Stimulated activated naive B cell treated with anti-CD40 and anti-IgM and Interleukin-4, amounts not matched to agents 10 μg/mL and 1 μg/mL and 100 μg/mL, for 72 hours (primary cell): ENCODE measurements at places on chromosomes 1 and 21.

- H3K27ac ChIP-seq, result peak overlapping the region; percentile 98
- no peaks in the 10 kb centered on the region for H3K36me3 ChIP-seq
- peak overlapping the region; percentile 95 for H3K4me3 ChIP-seq
- peaks cover 28% of the 10 kb centered on the region for H3K4me1 ChIP-seq
- peaks cover 4% of the 10 kb centered on the region for H3K27me3 ChIP-seq
Observed at GRCh38 chr21:37564341-37564923, 197.9 kb downstream of the DYRK1A start.

- no peaks in the 10 kb centered on the region for H3K27me3 ChIP-seq
- H3K4me3 ChIP-seq, result no peak overlapping the region
- H3K4me1 ChIP-seq, result no peaks in the 10 kb centered on the region
- no peaks in the 10 kb centered on the region for H3K36me3 ChIP-seq
- H3K27ac ChIP-seq, result no peak overlapping the region
Observed at GRCh38 chr1:238672262-238672661, 714.1 kb upstream of the CHRM3 start.

GRCh38 chr1:4549930-4550329 is 104.5 kb upstream of the AJAP1 start:
- H3K4me3 ChIP-seq, result no peak overlapping the region
- H3K36me3 ChIP-seq, result no peaks in the 10 kb centered on the region
- no peak for DNase-seq
- no peak overlapping the region for H3K27ac ChIP-seq
- H3K4me1 ChIP-seq, result no peaks in the 10 kb centered on the region

DNA sequence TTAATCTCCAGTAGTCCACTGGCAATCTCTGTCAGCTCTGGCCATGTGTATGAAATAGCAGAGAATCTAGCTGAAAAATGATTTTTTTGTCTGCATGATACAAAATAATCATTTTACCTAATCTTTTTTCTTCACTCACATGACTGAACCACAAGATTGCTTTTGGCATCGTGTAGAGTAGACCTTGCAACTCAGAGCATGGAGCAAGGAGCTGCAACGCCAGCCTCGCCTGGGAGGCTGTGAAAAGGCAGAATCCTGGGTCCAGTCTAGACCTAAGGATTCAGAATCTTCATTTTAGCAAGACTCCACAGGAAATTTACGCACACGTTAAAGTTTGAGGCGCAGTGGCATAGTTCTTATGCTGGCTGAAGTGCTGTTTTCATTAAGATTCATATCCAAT is 40.2 kb downstream of the TOMM20 start:
- no peak overlapping the region for H3K27ac ChIP-seq
- H3K27me3 ChIP-seq, result peaks cover 6% of the 10 kb centered on the region
- no peak for DNase-seq

DNA sequence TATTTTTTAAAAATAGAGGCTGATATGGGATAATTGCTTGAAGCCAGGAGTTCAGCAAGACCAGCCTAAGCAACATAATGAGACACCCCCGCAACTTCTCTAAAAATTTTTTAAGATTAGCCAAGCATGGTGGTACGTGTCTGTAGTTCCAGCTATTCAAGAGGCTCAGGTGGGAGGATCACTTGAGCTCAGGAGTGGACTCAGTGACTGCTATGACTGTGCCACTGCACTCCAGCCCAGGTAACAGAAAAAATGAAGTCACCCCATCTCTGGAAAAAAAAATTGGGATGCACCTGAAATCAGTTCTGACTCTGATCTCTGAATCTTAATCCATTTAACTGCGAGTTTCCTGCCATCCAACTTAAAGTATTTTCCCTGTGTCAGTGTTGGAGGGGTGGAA is 124.2 kb downstream of the MRPS6 start:
- H3K27ac ChIP-seq, result no peak overlapping the region
- peaks cover 4% of the 10 kb centered on the region for H3K27me3 ChIP-seq
- H3K4me3 ChIP-seq, result no peak overlapping the region
- peaks cover 27% of the 10 kb centered on the region for H3K36me3 ChIP-seq
- DNase-seq, result no peak

- no peaks in the 10 kb centered on the region for H3K4me1 ChIP-seq
- no peaks in the 10 kb centered on the region for H3K36me3 ChIP-seq
- H3K4me3 ChIP-seq, result no peak overlapping the region
- no peak for DNase-seq
- H3K27me3 ChIP-seq, result no peaks in the 10 kb centered on the region
- no peak overlapping the region for H3K27ac ChIP-seq
Observed at GRCh38 chr21:27257908-27258556, 291.1 kb upstream of the ADAMTS5 start.

- H3K27me3 ChIP-seq, result peaks cover 22% of the 10 kb centered on the region
- H3K4me3 ChIP-seq, result no peak overlapping the region
- H3K4me1 ChIP-seq, result peaks cover 25% of the 10 kb centered on the region
- H3K27ac ChIP-seq, result no peak overlapping the region
Observed at GRCh38 chr1:206510371-206510770, 3.0 kb downstream of the RASSF5 start.
